ENCODE measurements at places on chromosomes 13 and 19. TPM values are rescaled to one million over a fixed set of nuclear protein-coding genes. Genes with fewer than 3 reads are reported as not detected.

STK11 gene
- 15.0 TPM for polyA plus RNA-seq

NXNL1 gene
- not detected for polyA plus RNA-seq

ELSPBP1 gene
- polyA plus RNA-seq = not detected

PAK4 gene
- polyA plus RNA-seq = 1.5 TPM

C5AR1 gene
- polyA plus RNA-seq = 0.20 TPM

NCR1 gene
- not detected for polyA plus RNA-seq

MYO16 gene
- not detected for polyA plus RNA-seq

SBK2 gene
- polyA plus RNA-seq = not detected

COPE gene
- polyA plus RNA-seq = 252 TPM

URI1 gene
- polyA plus RNA-seq = 22.0 TPM

SLC5A5 gene
- 0.07 TPM for polyA plus RNA-seq

SYDE1 gene
- polyA plus RNA-seq = not detected

SLC8A2 gene
- not detected for polyA plus RNA-seq

IGFL1 gene
- polyA plus RNA-seq = not detected

HSPB6 gene
- not detected for polyA plus RNA-seq

SCN1B gene
- polyA plus RNA-seq = 0.24 TPM

CNFN gene
- polyA plus RNA-seq = 53.3 TPM

BRCA2 gene
- polyA plus RNA-seq = 6.4 TPM

KISS1R gene
- polyA plus RNA-seq = not detected

LSM4 gene
- 111 TPM for polyA plus RNA-seq

IGSF23 gene
- not detected for polyA plus RNA-seq

IL17D gene
- polyA plus RNA-seq = 0.22 TPM

Measured in naive B cell (primary cell).